Activated CD4-positive, alpha-beta T cell treated with anti-CD3 and anti-CD28 coated beads for 24 hours (primary cell): ENCODE measurements at places on chromosomes 7 and 10.

- no peak for DNase-seq
These were observed 8.6 kb upstream of the NKX2-3 start for GRCh38 chr10:99524050-99524666.

DNA sequence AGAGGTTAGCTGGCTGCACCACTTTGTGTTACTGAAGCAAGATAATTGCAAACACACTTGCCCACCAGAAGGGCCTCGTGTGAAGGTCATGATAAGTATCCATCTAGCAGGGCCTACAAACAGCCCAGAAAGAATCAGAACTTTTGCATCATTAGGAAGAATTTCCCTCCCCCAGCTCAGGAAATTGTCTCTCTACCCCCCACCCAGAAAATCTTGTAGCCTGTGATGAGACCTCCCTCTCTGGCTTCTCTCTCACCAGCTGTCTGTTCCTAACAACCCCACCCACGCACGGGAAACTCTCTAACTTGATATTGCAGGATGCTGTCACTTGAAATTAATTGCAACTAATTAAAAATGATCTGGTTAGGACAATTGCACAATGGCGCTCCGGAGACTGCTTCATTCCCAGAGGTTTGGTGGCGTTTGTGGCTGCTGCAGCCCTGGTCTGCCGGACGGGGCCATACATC is 34.5 kb downstream of the ZNF503 start:
- no peak for DNase-seq

- no peak for DNase-seq
These were observed 176.1 kb downstream of the CHN2 start for GRCh38 chr7:29370531-29371314.

DNA sequence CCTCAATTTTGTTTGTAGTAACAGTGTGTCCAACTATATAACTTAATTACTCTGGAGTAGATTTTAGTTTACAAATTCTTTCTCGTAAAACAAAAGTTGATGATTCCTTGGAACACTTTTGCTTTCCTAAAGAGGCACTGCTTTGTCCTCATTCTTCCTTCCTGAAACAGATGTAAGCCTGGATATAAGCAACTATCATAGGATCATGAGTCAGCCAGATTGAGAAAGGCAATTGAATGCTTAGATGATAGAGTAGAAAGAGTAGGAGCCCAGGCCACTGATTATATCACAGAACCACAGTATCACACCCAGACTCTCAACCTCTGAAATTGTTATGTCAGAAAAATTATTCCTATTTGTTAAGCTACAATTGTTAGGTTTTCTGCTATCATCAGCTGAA is 69.9 kb downstream of the TMEM106B start:
- DNase-seq, result no peak

- DNase-seq, result no peak
These were observed 1203.2 kb downstream of the SORCS3 start for GRCh38 chr10:105844241-105844640.
